ENCODE measurements at places on chromosomes 7 and 10.

DNA sequence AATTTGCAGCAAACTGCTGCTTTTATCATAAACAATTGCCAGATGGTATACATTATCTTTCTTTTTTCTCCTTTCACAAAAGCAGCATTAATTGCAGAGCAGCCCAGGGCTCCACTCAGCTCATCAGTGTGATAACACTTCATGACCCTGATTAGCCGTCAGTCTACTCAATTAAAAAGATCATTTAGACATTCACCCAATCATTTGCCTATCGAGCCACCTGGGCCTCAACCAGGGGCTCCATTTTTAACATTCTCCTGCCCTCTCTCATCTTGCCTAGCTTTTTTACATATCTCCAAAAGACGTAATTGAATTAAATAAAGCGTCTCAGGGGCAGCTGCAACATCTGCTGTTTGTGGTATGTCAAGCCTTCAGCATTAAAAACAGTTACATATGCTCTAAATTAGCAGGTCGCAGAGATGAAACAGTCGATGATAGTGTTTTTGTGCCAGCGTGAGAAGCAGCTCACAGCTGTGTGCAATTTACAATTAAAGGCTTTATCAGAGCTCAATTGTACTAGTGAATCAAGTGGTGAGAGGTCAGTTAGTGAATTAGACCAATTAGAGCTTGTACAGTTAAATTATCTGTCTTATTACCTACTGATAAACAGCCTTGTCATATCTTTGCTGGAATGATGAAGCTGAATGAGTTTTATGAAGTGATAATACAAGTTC lies 522.5 kb downstream of the ETV1 start:
- no peak for DNase-seq

DNA sequence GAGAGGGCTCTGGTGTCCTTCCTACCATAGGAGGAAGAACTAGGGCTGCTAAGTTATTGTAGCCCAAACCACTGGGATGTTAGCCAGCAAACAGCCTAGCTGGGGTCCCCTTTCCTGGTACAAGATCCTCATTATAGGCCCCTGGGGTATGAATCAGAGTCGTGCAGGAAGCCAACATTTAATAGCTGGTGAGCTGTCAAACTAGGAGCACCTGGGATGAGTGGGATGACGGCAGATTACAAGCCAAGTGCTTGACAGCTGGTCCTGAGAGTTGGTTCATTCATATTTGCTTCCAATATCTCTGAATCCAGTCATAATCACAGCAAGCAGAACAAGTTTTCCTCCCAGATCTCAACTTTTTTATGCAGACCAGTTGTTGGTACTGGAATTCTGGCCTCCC lies 25.1 kb upstream of the DNAJB12 start:
- DNase-seq: no peak

DNA sequence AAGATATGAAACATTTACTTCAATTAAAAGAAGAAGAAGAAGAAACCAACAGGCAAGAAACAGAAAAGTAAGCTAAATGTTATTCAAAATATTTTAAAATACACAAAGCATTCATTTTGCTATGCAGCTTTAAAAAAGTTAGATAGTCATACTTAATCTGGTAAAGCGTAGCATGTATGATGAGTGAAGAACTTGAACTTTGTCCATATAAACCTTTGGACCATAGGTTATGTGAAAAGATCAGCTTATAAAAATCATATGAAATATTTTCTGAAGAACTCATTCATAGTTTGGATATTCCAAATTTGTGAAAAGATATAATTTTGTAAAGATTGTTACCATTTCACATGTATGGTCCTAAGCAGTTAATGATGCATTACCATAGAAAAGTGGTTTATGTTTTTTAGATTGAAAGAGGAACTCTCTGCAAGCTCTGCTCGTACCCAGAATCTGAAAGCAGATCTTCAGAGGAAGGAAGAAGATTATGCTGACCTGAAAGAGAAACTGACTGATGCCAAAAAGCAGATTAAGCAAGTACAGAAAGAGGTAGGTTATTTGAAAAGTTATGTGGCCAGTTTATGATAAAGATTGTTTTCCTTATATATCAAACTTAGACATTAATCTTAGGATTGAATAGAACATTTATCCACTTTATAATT lies 37.3 kb downstream of the KIF20B start:
- no peak for DNase-seq

DNA sequence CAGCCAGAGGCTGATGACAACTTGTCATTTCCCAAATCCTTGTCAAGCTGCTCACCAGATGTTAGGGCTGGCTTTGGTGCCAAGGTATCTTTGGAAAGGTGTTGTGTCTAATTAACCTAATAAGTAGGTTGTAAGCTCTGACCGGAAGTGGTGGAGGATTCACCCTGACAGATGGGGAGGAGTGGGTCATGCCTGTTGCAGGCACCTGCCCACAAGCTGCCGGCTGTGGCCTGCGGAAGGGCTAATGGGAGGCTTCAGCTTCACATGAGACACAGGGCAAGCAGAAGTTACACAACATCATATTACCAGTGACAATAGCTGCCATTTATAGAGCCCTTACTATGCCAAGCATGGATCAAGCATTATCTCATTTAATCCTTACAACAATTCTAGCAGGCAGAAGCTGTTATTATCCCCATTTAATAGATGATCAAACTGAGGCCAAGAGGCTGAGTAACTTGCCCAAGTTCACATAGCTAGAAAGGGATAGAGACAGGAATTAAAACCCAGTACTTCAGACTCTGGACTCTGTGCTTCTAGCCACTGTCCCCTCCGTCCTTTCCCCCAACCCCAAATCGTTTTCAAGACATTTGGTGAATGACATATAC lies 63.1 kb upstream of the DUSP5 start:
- no peak for DNase-seq

GRCh38 chr7:7861211-7861633 lies 107.4 kb upstream of the GLCCI1 start:
- DNase-seq: no peak

- no peak for DNase-seq
Observed at GRCh38 chr7:117152213-117153007, 170.4 kb downstream of the WNT2 start.

GRCh38 chr10:124324451-124324850 lies 94.3 kb downstream of the OAT start:
- no peak for DNase-seq

GRCh38 chr10:74371696-74372095 lies 220.7 kb downstream of the ADK start:
- DNase-seq: no peak

GRCh38 chr7:101691822-101692384 lies 62.8 kb upstream of the MYL10 start:
- no peak for DNase-seq

DNA sequence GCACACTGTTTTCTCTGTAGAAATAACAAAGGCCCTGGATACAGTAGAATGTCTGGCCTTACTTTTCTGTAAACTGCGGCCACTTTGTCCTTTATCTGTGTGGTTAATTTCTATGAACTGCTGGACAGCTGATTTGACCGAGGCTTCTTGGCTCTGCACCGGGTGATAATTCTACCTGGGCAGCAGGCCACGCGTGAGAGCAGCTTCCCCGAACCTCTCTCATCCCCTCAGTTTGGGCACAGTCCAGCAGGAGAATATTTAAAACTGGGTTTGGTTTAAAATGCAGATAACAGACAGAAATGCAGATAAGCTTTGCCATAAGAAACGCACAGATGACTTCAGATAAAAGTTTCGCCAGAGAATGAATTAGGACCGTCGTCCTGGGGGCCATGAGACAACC lies 81.0 kb downstream of the CELF2 start:
- DNase-seq: no peak

DNA sequence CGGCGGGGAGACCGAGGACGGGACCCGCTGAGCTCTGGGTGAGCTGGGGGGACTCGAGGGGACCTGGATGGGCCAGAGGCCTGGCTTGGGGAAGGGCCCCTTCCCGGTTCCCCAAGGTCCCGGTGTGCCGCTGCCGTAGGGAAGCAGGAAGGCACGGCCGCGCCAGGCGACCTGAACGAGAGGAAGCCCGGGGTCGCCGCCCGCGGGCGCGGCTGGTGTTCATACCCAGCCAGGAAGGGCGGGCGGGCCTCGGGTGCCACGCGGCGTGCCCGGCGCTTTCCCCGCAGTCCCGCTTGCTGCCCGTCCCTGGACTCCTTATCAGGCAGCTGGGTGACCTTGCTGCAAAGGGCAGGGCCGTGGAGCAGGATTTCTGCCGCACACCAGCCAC lies 38.0 kb downstream of the ZNF777 start:
- peak; percentile 55 for DNase-seq
